Hematopoietic multipotent progenitor cell treated with erythropoietin and hydrocortisone succinate and interleukin-3 and kit ligand, for 4 days (in vitro differentiated cells): ENCODE measurements at places on chromosomes 6 and 20.

- DNase-seq: no peak
Measured at GRCh38 chr6:16337295-16337975, 99.0 kb downstream of the GMPR start.

- DNase-seq: no peak
Measured at GRCh38 chr20:57212534-57213276, 53.7 kb downstream of the BMP7 start.

DNA sequence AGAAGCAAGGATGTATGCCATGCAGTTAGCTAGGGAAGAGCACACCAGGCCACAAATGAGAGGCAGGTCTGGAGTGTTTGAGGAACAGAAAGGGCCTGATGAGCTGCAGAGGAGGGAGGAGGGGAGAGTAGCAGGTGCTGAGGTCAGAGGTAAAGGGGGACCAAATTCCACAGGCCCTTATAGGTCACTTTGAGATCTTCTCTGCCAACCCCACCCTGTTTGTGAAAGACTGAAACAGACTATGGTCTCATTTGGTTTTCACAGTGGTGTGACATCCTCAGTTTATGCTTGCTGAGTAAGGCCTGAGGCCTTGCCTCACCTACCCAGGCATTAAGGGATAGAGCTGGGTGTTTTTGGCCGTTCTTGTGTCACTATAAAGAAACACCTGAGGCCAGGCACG is 187.7 kb upstream of the MYLIP start:
- DNase-seq: no peak

GRCh38 chr6:42017021-42017643 is 33.2 kb upstream of the TAF8 start:
- DNase-seq: peak; percentile 99

DNA sequence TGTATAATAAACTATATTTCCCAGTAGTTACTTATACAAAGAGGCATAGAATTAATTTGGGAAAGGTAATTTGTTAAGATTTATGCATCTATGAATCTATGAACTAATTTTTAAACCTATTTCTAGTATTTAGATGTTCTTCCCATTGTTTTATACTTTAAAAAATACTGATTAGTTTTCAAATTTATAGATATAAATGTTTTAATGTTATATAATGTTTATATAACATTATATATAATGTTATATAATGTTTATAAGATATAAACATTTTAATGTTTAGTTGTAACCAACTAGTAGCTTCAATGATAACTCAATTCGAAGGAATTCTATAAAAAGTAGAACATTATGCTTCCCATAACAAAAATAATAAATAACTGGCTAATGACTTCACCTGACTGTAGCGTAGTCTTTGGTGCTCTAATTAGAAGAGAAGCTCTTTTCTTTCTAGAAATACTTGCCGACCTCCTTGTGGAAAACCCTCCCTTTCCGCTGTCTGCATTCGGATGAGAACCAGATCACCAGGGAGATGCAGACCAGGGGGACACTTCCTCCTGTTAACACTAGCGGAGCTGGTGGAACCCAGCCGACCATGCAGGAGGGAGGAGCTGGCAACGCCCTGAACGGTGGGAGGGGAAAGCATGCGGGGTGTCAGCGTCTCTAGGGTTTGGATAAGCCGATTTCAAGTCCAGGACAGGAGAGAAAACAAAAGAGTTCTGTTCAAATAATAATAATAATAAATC is 158.4 kb downstream of the OR2B2 start:
- peak; percentile 97 for DNase-seq

GRCh38 chr20:14264869-14265268 is 72.5 kb downstream of the FLRT3 start:
- DNase-seq: peak; percentile 0

DNA sequence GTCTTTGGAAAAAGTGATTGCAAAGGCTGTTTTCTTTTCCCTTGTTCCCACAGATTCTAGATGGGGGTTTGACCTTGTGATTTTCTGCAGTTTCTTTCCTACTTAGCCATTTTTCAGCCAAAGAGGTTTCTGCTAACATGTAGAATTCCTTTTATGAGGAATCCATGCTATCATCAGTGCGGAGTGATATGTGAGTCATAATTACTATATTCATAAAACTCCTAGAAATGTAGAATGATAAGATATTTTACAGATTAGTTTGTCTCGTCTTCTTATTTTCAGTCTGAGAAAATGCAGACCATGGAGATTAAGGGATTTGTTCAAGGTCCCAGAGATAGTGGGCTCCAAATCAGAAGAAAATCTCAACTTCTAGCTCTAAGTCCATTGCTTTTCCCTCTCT is 98.6 kb downstream of the KCNQ5 start:
- no peak for DNase-seq

DNA sequence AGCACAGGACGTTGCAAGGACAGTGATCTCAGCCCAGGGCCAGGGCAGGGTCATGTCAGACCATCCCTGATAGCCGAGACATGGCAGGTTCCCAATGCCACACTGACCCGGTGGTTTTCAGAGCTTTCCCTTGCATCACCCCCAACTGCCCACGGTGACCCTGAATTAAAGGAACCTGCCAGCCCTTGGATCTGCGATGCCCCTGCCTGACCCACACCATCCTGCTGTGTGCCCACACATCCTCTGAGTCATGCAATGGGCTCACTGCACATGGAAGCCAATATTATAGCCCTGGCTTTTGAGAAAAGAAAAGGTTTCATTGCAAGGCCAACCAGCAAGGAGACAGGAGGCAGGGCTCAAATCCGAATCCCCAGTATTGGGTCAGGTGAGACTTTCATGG is 132.6 kb upstream of the CST7 start:
- no peak for DNase-seq

DNA sequence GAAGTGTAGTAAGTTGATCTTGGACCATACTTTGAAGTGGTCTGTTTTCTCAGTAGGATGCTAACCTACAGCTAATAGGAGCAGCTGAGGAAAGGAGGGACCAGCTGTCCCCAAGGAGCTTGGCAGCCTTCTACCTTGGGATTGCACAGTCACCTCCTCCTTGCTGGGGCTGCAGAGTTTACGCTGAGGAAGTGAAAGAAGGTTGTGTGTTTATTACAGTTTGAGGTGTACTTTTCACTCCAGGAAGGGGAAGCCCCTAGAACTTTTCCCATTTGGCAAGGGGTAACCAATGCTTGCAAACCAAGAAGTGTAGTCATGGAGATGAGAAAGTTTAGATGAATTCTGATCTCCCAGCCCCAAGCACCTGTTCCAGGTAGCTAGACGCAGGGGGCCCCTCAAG is 58.8 kb downstream of the BMP6 start:
- DNase-seq: no peak

DNA sequence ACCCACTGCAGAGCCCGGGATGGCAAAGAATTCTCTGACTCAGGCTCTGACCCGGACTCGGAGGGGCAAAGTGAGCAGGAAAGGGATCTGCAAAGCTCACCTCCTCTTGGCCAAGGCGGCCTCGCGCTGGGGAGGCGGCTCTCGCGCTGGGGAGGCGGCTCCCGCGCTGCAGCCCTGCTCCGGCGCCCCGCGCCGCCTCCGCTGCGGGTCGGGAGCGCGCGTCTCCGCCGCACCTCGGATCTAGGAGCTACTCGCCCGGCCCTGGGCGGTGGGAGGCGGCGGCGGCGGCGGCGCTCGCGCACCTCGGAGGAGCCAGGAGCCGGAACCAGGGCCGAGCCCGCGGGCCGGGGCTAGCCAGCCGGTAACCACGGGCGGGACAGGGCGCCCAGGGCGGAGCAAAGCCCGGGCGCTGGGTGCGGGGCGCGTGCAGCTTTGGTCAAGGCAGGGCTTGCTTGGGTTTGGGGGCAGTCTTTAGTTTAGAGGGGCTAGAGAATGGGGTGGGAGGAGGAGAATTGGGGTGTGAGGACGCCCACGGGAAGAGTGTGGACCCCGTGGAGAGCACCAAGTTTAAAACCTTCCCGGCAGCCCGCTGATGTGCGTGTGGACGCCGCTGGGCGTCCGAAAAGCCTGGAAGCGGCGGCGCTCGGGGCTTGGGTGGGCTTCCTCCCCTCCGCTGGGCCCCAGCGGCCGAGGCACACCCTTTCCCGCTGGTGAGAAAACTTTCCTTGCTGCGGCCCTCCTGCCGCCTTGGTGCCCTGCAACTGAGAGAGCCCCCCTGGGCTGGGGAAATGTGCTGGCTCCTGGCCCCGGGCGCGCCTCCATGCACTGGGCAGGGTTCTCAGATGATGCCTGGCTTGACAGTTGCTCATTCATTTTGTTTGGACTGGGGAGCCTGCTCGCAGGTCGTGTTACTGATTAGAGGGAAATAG is at the start of gene MRAP2:
TSS of gene MRAP2 (plus strand) at position 250 of the 929 bp plus-strand sequence. CDS start 21,547 bp downstream, outside the sequence.
- peak; percentile 49 for DNase-seq

DNA sequence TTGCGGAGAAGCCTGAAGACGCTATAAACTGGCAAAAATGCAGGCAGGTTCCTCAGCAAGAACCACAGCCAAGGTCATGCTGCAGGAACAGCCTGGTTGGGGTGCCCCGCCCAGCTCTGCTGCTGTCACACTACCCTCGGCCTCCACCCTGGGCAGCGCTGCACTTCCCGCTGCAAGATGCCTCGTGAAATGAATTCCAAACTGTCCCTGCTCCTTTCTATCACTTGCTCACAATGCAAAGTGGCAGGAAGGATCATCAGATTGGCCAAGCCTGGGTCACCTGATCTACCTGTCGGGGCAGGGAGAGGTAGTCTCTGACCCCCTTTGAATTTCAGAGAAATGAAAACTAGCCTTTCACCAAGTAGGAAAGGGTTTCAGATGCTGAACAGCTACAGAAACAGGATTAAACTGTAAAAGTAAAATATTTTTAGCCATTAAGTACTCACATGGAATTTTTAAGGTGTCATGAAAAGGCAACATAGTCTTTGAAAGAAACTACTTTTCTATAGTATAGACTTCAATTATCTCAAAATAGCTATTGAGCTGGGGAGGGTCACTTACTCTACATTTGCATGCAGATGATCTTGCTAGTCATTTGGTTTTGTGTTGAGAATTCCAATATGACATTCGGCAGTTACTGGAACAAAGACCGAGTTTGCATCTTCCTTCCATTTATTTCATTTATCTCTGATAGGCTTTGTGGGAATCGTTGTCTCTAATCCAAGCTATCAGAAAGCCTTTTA is 236.4 kb upstream of the ASCC3 start:
- DNase-seq: no peak

- no peak for DNase-seq
Measured at GRCh38 chr6:11607383-11607782, 69.8 kb downstream of the TMEM170B start.

DNA sequence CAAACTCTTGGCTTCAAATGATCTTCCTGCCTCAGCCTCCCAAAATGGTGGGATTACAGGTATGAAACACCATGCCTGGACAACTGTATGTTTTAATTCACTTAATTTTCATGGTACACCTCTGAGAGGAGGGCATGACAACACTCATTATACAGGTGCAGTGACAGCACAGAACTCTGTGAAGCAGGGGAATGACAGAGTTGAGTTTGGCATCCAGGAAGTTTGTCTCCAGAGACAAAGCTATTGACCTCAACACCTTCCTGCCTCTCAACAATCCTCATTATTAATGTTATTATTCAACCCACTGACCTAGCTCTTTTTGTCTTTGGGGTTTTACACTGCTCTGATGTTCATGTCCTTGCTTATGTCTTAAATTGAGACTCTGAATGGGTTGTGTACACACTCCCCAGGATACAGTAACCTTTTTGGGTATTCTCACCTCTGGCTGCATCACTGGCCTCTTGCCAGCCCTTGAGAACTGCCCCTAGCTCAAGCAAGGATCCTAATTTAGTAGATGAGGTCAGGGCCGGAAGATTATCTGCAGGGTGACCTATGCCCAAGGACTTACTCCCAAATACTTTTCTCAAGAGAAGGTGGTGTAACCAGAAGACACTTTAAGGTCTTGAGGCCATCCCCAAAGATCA is 13.0 kb upstream of the IER3 start:
- no peak for DNase-seq

DNA sequence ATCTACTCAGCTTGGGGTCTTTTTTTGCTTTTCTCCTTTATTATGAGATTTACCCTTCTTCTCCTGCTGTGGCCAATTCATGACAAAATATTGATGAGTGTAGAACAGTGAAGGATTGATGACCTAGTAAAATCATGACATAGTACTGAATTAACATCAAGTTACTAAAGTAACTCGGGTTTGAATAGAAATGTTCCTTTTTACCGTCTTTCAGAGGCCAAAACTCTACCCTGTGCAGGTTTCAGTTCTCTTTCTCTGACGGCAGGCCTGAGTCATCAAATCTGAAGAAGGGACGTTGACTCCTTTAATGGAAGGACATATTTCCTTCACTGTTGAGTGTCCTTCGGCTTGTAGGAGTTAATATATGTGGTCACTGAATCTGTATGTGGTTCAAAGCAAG is 80.7 kb downstream of the RREB1 start:
- no peak for DNase-seq

DNA sequence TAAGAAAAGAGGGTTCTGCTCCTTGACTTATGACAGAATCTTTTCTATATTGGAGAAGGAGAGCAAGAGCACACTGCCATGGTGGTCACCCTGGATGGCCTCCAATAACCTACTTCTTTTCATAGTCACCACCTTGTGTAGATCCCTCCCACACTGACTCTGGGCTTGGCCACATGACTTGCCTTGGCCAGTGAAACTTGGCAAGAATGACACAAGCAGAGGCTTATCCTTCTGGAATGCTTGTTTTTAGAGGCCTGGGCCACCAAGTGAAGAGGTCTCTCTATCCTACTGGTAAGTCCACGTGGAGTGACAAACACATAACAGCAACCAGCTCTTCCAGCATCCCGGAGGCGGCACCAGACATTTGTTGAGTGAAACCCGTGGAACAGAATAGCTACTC is 349.4 kb upstream of the JARID2 start:
- DNase-seq: no peak

DNA sequence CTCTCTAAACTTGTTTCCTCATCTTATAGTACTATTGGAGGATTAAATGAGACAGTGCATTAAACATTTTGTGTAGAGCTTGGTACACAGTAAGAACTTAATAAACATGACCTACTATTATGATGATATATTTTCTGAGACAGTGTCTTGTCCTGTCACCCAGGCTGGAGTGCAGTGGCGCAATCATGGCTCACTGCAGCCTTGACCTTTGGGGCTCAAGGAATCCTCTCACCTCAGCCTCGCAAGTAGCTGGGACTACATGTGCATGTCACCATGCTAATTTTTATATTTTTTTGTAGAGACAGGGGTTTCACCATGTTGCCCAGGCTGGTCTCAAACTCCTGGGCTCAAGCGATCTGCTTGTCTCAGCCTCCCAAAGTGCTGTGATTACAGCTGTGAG is 72.1 kb downstream of the LYRM4 start:
- no peak for DNase-seq

GRCh38 chr6:134419716-134420115 is 101.8 kb upstream of the SGK1 start:
- DNase-seq: no peak

DNA sequence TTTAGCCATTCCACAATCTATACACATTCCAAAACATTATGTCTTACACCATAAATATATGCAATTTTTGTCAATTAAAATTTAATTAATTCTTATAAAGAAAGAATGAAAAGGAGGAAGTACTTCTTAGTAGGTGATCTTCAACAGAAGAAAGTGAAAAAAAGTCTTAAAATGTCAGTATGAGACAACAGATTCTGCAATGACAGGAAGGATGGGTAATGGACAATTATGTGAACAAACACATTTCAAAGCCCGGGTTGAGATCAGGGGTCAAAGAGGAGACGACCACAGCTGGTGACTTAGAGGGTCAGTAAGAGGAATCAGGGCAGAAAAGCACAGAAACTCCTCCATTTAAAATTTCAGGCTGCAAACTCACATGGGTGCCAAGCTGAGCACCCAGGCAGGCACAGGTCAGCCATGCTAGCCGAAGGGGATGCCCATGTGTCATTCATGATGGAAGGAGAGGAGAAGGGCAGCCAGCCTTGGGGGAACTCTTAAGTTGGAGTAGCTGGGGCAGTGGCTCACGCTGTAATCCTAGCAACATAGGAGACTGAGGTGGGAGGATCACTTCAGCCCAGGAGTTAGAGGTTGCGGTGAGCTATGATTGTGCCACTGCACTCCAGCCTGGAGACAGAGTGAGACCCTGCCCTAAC is 11.0 kb downstream of the VSX1 start:
- no peak for DNase-seq
